NCI-H187 treated with DMSO at 0.1 percent for 48 hours (cell line): ENCODE measurements at places on chromosomes 3 and 15.

GRCh38 chr3:43038010-43038409 lies 58.9 kb downstream of the GASK1A start:
- no peak for DNase-seq

GRCh38 chr15:90106522-90107117 lies 4.4 kb upstream of the IDH2 start:
- no peak for DNase-seq

GRCh38 chr3:40055956-40056355 lies 246.5 kb downstream of the MYRIP start:
- DNase-seq: no peak

DNA sequence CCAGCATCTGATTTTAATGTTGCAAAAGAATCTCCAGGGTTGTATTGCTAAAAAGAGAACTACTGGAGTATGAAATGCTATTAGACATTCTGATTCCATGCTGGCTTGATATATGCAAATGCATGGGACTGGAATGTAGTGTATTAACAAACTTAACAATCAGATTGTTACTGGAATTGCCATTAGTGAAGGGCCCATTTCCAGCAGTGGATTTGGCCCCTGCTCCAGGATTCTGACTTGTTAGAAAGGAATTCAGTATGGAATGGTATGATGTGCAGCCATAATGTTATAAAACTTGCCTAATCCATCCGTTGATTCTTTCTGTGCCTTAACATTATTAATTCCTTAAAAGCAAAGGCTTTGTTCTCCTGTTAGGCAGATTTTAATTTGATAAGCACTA lies 7.9 kb downstream of the ARRDC4 start:
- no peak for DNase-seq

DNA sequence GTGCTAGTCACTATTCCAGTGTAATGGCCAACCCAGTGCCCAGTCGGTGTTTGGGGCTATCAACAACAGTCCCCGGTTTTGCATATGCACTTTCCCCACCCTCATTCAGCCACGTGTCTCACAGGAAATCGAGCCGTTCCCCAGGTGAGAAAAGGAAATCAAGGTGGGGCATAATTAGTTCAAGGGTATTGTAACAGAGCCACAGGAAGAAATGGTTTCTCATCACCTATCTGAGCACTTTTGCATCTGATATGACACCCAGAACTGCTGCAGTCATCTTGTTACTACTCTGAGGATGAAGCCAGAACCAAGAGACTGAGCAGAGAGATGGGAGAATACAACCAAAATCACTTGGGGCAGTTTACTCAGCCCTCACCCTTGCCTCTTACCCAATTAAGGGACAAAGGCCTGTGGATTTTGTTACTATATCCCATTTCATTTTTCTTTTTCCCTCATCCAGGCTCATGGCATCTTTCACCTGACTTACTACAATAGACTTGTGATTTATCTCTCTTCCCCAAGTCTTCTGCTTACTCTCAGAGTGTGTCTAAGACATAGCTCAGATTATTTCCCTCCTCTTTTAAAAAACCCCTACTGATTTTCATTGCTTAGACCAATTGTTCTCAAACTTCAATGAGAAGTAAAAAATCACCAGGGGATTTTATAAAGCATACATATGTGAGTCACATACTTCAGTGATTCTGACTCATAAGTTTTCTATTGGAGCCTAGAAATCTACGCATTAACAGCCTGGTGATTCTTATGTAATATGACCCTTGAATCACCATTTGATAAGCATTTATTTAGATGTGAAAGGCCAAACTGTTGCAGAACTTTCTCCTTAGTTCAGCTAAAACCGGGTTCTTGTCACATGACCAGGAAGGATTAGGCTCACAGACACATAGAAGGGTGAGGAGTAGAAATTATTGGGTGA lies 40.5 kb downstream of the TRAT1 start:
- DNase-seq: no peak

DNA sequence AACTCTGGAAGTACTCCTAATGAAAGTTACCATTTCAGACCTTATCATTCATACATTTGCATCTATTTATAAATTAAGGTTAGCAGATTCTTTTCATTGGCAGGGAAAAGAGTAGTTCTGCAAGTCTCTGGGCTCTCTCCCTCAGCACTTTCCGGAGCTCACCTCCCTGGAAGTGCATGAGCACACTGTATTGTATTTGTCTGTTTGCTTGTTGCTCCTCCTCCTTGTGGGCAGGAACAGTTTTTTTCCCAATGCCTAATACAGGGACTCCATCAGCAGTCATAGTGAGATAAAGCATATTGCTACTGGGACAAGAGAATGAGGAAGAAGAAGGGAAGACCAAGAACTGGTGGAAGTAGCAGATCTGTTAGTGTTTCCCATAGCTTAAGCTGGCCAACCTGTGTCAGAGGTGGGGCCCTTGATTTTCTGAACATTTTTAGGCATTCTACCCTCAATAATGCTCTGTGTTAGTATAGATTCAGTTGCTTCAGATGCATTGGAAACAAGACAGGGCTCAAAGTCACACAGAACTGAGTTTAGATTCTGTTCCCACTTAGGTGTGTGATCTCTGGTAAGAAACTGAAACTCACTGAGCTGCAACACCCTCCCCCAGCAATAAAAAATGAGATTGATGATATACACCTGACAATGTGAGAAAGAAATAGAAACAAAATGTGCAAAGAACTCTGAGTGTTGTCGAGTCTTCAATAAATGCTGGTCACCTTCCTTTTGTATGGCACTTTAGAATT lies 407.8 kb downstream of the TUSC7 start:
- DNase-seq: no peak

- no peak for DNase-seq
Measured at GRCh38 chr3:2896308-2896939, 213.8 kb downstream of the IL5RA start.

GRCh38 chr3:158279609-158280008 lies 169.7 kb downstream of the RSRC1 start:
- DNase-seq: no peak

- no peak for DNase-seq
Measured at GRCh38 chr3:42020684-42021307, 58.9 kb upstream of the ULK4 start.

DNA sequence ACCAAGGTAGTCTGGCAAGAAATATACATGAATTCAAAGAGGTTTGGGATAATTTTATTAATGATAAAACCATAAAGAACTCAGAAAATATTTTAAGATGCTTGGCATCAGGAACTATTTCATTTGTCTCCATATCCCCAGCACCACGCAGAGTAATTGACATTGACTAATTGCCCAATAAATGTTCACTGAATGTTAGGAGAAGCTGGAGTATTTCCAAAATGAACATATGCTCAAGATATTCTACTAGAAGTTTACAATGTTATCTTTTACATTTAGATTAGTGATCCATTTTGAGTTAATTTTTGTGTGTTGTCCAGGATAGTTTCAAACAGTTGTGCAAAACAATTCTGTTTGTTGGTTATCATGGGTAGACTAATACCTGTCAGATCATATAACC lies 298.8 kb upstream of the CTDSPL start:
- no peak for DNase-seq

DNA sequence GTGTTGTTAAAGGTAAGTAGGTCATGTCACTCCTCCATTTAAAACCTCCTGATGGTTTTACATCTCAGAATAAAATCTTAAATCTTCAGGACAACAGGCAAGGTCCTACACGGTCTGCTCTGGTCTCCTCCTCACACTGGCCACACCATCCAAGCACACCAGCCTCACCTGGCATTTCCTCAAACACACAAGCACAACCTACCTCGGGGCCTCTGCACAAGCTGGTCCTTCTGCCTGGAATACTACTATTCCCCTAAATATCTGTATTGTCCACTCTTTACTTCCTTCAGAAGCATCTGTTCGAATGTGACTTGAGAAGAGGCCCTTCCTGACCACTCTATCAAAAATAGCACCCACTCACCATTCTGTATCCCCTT lies 1.8 kb downstream of the GORASP1 start:
- no peak for DNase-seq

- DNase-seq: no peak
Measured at GRCh38 chr15:81835731-81836130, 210.1 kb downstream of the MEX3B start.

- DNase-seq: no peak
Measured at GRCh38 chr3:153973722-153974265, 147.4 kb upstream of the ARHGEF26 start.

DNA sequence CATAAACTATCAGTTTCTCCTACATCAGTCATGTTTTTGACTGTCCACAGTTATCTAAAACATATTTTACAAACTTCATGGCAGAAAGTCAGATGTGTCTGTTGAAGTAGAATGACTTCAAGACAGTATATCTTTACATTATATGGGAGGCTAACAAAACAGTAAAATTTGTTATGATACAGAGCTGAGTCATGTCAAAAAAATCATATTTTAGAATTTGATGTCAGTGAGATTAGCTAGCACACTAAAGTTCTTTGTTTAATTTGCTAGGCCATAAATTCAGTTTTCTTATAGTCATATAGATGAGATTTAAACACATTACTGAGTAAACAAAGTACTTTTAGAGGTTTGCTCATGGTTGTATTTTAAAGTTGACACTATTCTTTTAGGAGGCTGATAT lies 80.3 kb upstream of the IGSF10 start:
- no peak for DNase-seq

GRCh38 chr3:13792512-13793371 lies 87.1 kb downstream of the WNT7A start:
- DNase-seq: no peak

DNA sequence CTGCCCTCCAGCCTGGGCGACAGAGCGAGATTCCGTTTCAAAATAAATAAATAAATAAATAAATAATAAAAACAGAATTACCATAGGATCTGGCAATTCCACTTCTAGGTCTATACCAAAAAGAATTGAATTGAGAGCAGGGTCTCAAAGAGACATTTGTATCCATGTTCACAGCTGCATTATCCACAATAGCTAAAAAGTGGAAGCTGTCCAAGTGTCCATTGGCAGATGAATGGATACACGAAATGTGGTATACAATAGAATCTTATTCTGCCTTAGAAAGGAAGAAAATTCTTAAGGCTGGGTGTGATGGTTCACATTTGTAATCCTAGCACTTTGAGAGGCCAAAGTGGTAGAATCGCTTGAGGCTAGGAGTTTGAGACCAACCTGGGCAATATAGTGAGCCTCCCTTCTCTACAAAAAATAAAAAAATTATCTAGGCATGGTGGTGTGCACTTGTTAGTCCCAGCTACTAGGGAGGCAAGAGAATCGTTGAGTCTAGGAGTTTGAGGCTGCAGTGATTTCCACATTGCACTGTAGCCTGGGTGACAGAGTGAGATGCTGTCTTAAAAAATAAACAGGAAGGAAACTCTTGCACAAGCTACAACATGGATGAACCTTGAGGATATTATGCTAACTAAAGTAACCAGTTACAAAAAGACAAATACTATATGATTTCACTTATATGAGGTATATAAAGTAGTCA lies 24.2 kb downstream of the PFKFB4 start:
- no peak for DNase-seq

DNA sequence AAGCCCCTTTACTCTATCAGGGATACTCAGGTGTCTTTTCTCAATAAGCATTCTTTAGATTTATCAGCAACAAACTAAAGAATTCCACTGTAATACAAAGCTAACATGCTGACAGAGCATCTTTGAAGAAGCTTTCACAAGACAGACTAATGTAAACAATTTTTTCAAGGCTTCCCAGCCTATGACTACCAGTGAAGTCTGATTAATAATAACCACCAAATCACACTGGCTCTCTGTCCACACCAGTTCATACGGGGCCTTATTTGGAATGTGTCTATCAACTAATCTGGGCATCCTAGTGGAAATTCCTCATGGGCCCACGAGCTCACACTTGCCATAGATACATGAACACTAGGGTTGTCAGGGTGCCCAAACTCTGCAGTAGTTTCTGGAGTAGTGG lies 84.5 kb downstream of the EFL1 start:
- DNase-seq: no peak

GRCh38 chr3:123547881-123548519 lies 36.9 kb downstream of the HACD2 start:
- no peak for DNase-seq

GRCh38 chr3:60812502-60812901 lies 438.8 kb downstream of the FHIT start:
- DNase-seq: no peak

GRCh38 chr3:50390508-50391224 lies 31.3 kb upstream of the TMEM115 start:
- DNase-seq: no peak

GRCh38 chr3:63479661-63480035 lies 172.8 kb upstream of the SNTN start:
- DNase-seq: no peak

DNA sequence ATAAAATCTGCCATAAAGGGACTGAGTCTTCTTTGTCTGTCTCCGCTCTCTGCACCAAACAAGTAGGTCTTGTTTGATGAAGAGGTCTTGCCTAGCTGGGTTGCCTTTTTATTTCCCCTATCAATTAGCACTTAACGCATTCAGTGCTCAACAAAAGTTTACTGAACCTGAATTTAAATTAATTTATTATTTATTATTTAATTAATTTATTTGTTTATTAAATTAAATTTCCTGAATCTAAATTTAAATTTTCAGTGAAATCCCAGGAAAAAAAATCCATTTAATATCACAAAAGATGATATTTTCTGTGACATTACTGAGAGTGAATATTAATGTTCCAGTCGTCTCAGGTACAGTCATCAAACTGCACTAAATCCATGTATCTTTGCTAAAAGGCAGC lies 164.9 kb upstream of the AGTR1 start:
- DNase-seq: no peak

GRCh38 chr3:14131134-14131533 lies 6.3 kb downstream of the TMEM43 start:
- DNase-seq: no peak

GRCh38 chr3:120399372-120399771 lies 50.2 kb upstream of the LRRC58 start:
- no peak for DNase-seq

DNA sequence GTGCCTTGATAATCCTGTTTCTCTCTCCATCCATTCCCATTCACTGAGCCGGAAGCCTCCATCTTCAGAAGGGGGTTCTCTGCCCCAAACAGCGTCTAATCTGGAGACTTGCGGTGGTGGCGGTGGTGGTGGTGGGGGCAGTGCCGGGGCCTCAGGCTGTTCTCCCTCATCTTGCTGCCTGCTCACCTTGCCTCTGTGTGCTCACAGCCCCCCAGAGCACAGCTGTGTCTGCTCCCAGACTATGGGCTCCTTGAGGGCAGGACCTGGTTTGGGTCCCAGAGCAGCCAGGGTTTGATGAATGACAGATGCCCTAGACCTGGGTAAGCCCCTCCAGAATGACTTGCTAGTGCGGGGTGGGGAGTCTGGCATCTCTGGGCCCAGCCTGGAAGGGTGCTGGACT lies 430 bp upstream of the PSTPIP1 start:
- DNase-seq: no peak

- no peak for DNase-seq
Measured at GRCh38 chr3:122519693-122520092, 5.0 kb upstream of the KPNA1 start.
